HCEC 1CT (cell line): ENCODE measurements at places on chromosomes 16 and 17.
A peak's percentile ranks its signal among the peaks of the same experiment; 100 is the strongest.

GRCh38 chr16:84117494-84117843 is 727 bp upstream of the MBTPS1 start:
- DNase-seq: peak; percentile 13

DNA sequence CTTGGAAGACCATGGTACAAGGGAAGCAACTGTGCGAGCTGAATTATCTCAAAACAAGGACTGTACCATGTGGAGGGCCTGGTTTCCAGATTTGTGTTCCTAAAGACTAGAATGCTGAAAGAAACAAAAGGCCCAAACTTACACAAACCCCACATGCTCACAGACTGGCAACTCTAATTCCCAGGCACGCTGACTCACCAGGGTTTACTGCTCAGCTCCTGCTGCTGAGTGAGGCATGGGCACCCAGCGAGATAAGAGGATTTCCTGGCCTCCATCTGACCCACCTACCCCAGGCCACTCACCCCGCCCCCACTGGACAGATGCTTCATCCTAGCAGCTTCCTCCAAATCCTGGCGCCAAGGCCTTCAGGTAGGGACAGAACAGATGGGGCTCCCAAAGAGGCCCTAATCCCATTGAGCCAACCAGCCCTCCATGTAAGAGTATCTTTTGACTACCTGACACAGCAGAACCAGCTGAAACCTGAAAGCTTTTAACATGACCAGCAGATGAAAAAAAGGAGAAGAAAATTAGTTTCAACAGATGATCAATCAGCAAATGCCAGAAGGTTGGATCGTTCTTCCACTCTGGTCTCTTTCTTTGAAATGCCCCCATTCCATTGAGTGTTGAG is 33.9 kb downstream of the DCUN1D3 start:
- peak; percentile 79 for DNase-seq

GRCh38 chr17:9974448-9975381 is 69.6 kb upstream of the RCVRN start:
- DNase-seq: no peak

DNA sequence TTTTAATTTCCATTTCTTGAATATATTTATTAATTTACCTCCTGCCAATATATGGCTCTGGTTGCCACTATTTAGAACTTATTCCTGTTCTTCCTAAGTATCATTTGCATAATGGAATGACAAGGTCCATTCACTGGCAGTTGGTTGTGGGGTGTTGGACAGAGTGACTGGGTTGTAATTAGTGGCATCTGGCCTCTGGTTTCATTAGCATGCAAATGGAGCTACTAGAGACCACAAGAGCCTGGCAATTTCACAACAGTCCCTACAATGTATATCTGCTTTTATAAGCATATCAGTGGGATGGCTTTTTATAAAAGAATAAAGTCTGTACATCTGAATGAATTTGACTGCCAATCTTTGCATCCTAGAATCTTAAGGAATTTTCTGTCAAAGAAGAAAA is 1030.9 kb upstream of the CDH8 start:
- DNase-seq: no peak

- DNase-seq: no peak
These were observed 7.2 kb downstream of the DLX3 start for GRCh38 chr17:49987681-49988441.

GRCh38 chr17:20226814-20227482 is 217.8 kb downstream of the SPECC1 start:
- DNase-seq: peak; percentile 11

- peak; percentile 29 for DNase-seq
These were observed 56.8 kb downstream of the NQO1 start for GRCh38 chr16:69669577-69669976.

GRCh38 chr16:24610416-24610755 is 71.0 kb downstream of the RBBP6 start:
- peak; percentile 21 for DNase-seq

GRCh38 chr17:81551458-81552243 is 502 bp downstream of the FAAP100 start:
- DNase-seq: peak; percentile 30

DNA sequence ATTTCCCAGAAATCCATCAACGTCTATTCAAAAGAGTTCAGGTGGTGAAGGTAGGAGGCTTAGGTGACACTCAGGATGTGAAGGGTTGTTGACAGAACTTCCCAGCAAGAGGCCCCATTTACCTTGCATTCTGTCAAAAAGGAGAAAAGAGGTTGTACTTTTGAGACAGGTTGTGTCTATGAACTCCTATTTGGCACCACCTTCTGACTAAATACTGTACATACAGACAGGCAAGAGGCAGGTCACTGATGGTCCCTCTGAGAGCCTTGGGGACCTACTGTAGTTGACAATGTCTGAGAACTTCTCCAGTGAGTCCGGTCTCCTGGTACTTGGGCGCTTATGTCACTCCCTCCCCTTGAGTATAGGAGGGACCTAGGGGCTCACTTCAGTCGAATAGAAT is 479.3 kb upstream of the ZFHX3 start:
- DNase-seq: no peak

DNA sequence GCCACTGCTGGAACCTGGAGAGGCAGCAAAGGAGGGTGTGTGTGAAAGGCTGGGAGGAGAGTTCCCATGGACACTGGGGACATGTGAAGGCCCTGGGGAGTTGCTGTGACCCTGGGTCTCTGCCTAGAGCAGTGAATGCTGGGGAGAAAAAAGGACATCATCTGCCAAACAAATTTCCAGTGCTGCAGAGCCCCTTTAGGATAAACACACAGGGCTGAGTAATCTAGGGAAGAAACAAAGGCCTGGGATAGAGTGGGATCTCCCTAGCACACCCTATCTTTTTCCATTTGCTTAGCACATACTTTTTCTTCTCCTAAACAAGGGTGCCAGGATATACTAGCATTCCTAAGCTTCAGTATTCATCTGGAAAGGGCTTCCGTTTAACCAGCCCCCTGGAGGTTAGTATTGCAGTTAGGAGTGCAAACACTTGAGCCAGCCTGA is 3.3 kb upstream of the HIGD1B start:
- peak; percentile 48 for DNase-seq

DNA sequence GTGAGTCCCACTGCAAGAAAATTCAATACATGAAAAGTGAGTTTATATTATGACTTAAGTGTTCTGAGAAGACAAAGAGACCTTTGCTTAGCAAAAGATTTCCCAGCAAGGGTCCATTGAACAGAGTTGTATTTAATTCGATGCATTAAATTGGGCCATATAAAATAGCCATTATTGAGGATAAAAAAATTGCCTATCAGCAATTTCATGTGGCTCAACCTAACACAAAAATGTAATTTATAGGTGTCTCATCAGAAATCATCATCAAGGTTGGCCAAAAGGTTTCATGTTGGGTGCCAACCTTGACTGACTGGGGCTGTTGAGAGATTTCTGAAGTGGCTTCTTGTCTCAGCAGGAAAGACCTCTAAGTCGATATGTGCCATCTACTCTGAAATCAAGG is 84.8 kb upstream of the TOX3 start:
- no peak for DNase-seq

DNA sequence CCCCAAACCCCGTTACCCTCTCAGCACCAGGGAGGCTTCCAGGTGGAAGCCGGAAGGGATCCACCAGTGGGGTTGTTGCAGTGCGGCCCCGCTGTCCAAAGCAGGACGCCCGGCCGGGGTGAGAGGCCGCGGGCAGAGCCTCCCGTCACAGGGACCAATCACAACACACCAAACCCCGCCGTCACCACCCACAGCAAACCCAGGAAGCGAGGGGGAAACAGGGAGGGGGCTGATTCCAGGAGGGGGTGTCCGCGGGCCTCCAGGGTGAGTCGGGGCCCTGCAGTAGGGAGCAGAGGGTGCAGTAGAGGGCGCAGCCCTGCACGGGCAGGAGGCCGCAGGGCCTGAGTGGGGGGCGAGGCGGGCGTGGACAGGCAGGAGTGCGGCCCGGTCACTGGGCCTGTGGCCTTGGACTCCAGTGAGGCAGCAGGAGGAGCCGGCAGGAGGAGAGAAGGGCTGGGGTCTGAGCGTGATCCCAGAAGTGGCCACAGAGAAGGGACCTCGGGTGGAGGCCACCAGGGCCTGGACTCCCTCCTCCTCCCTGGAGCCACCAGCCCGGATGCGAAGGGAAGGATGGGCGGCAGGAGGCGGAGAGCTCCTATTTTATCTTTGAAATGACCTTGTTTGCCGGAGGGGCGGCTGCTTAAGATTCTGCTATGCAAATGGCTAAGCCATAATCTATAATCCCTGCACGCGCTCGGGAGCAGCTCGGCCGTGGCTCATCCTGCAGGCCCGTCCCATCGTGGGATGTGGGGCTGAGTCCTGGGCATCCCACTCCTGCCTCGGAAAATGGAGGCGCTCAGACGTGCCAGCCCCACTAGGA is 41.5 kb downstream of the ZFPM1 start:
- no peak for DNase-seq

- no peak for DNase-seq
These were observed 65.0 kb downstream of the RPA1 start for GRCh38 chr17:1894753-1895339.

GRCh38 chr16:15609286-15609649 is 33.7 kb downstream of the MARF1 start:
- DNase-seq: no peak

- no peak for DNase-seq
These were observed 30.3 kb downstream of the RAD51C start for GRCh38 chr17:58722696-58723095.

DNA sequence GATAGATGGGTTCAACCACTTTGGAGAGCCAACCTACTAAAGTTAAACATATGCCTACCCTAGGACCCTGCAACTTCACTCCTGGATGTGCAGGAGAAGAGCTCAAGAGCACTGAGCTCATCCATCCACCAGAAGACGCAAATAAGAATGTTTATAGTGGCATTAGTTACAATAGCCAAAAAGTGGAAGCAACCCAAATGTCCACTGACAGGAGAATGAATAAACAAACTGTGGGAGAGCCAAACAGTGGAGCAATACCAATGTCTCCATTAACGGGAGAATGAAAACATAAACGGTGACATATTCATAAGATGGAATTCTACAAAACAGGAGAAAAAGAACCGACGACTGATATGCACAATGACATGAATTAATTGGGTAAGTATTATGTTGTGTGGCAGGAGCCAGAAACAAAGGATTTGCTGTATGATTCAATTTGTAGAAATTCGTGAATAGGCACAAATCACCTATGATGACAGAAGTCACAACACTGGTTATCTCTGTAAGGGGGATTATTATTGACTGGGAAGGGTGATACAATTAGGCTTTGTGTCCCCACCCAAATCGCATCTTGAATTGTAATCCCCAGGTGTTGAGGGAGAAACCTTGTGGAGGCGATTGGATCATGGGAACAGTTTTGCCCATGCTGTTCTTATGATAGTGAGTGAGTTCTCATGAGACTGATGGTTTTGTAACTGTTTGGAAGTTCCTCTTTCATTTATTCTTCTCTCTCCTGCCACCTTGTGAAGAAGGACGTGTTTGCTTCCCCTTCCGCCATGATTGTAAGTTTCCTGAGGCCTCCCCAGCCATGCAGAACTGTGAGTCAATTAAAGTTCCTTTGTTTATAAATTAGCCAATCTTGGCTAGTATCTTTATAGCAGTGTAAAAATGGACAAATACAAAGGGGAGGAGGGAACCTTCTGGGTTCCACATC is 57.9 kb upstream of the PLCG2 start:
- DNase-seq: peak; percentile 18

- DNase-seq: no peak
These were observed at the start of gene MT1F for GRCh38 chr16:56657555-56658326. MT1F (plus strand) TSS chr16:56657959; CDS start chr16:56658059, 100 bp downstream.

DNA sequence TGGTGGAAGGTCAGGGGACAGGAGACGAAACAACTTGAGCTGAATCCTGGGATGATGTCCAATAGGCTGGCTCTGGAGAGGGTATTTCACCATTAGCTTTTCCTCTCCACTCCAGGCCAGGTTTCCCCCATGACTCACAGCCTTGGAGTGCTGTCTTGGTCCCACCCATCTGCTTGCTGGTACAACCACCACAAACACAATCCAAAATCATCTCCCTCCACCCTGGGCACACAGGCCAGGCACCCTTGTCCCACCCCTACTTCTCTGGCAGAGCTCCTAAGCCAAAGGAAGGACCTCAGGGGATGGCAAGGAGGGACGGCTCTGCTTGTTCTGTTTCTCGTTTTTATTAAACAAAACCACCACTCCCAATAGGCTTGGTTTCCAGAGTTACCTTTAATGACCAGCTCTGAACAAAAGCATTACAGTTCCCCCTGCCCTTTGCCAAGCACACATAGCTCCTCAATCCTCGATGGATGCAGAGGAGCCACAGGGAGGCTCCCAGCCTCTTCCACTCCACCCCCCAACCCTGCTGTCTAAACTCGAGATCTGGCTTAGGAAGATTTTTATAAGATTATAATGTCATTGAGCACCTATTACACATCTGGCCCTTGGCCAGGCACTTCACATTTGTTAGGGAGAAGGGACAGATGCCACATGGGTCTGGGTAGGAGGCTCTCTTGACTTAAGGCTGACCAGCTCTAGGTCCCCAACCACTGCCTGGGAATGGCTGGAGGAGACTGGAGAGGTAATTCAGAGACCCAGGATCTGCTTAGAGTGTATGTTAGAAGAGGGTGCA is 13.3 kb downstream of the CAVIN1 start:
- DNase-seq: peak; percentile 90

DNA sequence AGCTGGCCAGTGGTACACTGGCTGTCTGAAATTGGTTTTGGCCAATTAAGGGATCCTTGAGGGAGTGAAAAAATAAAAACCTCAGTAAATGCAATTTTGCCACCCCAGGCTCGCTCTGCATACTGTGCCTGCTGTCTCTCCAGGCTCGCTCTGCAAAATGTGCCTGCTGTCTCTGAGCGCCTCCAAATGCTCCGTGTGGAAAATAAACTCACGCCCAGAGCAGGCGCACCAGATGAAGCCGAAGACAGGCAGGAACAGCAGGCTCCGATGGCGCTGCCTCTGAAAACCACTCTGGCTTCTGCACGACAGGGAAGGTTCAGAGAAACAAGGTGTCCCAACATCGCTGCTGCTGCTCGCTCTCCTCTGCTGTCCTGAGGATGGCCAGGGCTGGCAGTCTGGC is 29.1 kb downstream of the SNN start:
- DNase-seq: no peak

- peak; percentile 92 for DNase-seq
These were observed 120.5 kb downstream of the ZFHX3 start for GRCh38 chr16:72927199-72928089.

- DNase-seq: no peak
These were observed 1.1 kb upstream of the PPL start for GRCh38 chr16:4937782-4938682.

DNA sequence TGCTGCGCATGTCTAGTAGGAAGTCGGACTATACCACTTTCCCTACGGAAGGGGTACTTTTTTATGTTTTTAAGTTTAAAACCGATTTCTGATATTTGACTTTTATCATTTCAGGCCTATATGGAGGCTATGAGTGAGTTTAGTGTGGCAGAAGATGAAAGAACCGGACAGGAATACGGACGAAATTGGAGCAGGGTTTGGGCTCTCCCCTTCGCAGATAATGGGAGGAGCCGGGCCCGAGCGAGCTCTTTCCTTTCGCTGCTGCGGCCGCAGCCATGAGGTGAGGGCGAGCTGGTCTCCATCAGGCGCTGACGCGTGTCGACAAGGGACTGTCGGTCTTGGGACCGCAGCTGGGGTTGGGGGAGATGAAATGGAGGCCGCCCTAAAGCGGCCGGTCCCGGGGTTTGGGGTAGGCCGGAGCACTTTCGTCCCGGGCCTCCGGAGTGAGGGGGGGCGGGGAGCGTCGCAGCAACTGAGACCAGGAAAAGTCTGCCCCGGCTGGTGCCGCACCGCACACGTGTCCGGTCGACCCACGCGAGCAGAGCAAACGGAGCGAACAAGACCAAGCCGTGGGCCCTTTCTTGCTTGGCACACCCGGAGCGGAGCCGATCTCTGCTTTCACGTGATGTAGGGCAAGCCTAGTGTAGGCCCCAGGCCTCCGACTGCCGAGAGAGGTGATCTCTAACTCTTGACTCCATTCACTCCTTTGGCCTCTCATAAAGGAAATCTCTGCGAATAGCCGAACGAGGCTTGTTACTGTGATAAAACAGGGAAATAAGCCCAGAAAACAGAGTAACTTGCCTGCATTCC is at the start of gene RPL19:
RPL19 (plus strand) TSS at position 214 of the 810 bp plus-strand sequence; CDS start at position 276, 62 bp downstream.
- no peak for DNase-seq
